ENCODE measurements at places on chromosomes 12 and 14. TPM values are rescaled to one million over a fixed set of nuclear protein-coding genes. Genes with fewer than 3 reads are reported as not detected.

MTHFD1 gene
- 37.8 TPM for total RNA-seq

KRT80 gene
- not detected for total RNA-seq

DNA sequence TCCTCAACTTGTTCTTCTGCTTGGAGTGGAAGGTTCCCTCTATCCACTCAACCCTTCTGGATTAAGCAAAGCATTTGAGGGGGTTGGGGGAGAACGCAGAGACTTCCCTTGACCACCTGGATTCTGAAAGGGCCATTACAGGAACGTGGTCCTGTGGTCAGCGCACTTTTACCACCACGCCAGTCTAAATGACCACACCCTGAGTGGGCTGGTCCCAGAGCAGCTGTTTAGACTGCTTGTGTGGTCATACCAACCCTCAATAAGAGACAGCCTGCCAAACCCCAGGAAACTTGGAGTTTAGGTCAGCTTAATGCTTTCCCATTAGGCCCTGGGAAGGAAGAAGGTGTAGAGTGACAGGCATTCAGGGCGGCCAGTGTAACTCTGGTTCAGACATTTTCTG, 165.5 kb upstream of the ATP2B1 start:
- H3K4me1 ChIP-seq = peaks cover 20% of the 10 kb centered on the region
- H3K27ac ChIP-seq = no peak overlapping the region
- no peak for DNase-seq
- no peaks in the 10 kb centered on the region for H3K27me3 ChIP-seq
- no peaks in the 10 kb centered on the region for H3K36me3 ChIP-seq

DNA sequence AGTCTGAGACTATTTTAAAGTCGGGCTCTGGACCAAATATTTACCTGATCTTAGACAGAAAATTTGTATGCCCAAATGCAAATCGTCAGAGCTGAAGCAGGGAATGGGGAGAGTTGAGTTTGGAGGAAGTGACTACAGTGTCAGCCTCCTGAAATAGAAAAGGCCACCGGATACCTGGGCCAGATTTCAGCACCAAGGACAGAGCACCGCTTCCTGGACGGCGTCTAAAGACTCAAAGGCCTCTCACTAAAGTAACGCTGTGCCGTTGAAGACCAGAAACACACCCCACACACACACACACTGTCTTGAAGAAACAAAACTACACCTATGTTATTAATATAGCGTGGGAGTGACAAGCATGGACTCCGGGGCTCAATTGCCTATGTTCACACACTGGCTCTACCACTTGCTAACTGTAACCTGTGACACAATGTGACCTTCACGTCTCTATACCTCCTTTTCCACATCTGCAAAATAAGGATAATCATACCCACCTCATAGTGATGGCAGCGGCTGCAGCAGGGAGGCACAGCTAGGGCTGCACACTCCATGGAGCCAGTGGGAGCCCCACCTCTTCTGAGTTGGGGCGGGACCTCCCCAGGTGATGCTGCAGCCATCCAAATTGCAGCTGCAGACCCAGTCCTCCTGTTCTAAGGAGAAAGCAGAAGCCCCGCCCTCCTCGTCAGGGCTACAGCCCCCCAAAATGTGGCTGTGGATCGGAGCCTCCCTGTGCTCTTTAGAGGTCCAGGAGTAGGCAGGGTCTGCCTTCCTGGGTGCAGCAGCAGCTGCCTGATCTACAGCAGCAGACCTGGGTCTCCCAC, 35.6 kb downstream of the KRT76 start:
- H3K4me1 ChIP-seq = no peaks in the 10 kb centered on the region
- no peak overlapping the region for H3K27ac ChIP-seq
- no peak overlapping the region for H3K4me3 ChIP-seq
- peaks cover 6% of the 10 kb centered on the region for H3K27me3 ChIP-seq
- H3K36me3 ChIP-seq = no peaks in the 10 kb centered on the region

Measured in cardiac muscle cell (in vitro differentiated cells and primary cell).